Karpas-422 (cell line): ENCODE measurements at places on chromosomes 2 and 18.

GRCh38 chr2:62343636-62344337 is 147.9 kb downstream of the B3GNT2 start:
- no peak for DNase-seq

DNA sequence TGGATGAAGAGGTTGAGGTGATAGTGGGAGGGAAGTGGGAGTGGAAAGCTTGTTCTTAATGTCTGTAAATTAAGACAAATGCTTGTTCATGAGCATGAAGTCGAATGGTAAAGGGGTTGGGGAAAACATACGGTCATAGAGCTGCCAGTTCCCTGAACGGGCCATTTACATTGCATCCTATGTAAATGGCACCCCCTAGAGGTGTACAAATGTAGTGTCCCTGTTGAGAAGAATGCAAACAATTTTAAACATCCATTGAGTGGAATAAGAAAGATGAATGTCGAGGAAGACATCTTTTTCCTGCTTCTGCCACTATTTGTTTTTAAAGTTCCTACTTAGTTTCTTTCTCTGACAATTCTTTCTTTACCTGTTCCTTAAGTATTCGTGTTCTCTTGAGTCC is 155.7 kb downstream of the RDH14 start:
- peak; percentile 69 for DNase-seq

- no peak for DNase-seq
These were observed 20.6 kb downstream of the ANKRD29 start for GRCh38 chr18:23641937-23642666.

GRCh38 chr2:180456801-180457200 is 449.7 kb upstream of the CWC22 start:
- DNase-seq: no peak

DNA sequence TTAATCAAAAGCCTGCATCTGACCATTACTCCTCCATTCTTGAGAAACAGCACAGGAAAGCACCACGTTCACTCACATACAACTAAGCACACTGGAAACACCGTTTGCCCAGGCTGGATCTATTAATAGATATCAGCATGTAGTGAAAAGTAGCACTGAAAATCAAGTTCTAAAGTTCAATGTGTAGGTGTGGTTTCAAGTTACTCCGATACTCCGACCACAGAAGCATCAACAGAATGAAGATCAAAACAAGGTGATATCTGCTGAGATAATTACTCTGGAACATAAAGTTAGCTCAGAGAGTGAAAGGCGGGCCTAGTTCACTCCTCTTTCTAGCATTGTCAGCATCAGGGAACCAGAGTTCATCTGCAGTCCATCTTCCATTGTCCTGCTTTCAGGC is 1367.4 kb upstream of the ACVR2A start:
- DNase-seq: no peak

GRCh38 chr2:234071664-234072063 is 21.2 kb downstream of the SPP2 start:
- no peak for DNase-seq

GRCh38 chr2:28356095-28356911 is 36.4 kb upstream of the FOSL2 start:
- no peak for DNase-seq

- DNase-seq: no peak
These were observed 93.1 kb downstream of the MBP start for GRCh38 chr18:77039196-77040130.

GRCh38 chr2:96633641-96634040 is 4.5 kb downstream of the KANSL3 start:
- DNase-seq: no peak

GRCh38 chr2:85719609-85720240 is 25.6 kb downstream of the GNLY start:
- DNase-seq: no peak

- DNase-seq: no peak
These were observed 19.9 kb downstream of the CHMP3 start for GRCh38 chr2:86543335-86543734.

DNA sequence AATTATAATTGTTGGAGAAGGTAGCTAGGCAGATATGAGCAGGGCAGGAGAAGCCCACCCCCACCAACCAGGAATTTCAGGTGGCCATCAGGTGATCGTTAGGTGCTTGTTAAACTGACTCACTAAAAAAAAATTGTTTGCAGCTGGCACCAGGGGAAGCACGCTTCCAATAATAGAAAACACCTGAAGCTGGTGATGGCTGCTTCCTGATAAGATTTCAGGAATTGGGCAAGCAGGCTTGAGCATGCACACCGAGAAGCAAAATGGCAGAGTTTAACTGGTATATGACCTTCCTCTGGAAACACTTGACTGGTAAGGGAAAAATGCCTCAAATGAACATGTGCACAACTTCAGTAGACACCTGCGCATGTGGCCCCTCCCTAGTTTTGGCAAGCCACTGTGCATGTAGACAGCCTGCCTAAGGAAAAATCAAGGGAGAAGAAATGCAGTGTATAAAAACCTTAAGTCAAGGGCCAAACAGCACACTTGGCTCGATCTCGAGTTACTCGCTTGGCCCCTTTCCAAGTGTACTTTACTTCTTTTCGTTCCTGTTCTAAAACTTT is 292.8 kb downstream of the CCDC85A start:
- DNase-seq: no peak

DNA sequence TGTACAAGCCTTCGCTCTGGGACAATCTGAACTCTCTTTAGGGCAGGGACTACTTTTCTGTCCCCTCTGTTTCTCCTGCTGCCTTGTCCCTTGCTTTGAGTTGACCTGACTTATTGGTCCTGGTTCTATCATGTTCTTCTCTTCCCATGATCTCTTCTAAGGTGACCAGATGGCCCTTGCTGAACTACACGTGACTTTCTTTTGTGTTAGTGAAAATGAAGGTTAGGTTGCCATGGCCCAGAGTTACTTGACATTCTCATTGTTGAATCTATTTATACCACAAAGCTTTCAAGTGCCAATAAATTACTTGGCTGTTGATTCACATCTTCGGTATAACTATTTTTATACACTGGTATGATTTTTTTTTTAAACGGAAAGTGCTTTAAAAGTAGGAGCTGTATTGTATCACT is 24.4 kb downstream of the MRPL33 start:
- no peak for DNase-seq

- DNase-seq: no peak
These were observed 274.9 kb upstream of the VWC2L start for GRCh38 chr2:214135966-214136365.

DNA sequence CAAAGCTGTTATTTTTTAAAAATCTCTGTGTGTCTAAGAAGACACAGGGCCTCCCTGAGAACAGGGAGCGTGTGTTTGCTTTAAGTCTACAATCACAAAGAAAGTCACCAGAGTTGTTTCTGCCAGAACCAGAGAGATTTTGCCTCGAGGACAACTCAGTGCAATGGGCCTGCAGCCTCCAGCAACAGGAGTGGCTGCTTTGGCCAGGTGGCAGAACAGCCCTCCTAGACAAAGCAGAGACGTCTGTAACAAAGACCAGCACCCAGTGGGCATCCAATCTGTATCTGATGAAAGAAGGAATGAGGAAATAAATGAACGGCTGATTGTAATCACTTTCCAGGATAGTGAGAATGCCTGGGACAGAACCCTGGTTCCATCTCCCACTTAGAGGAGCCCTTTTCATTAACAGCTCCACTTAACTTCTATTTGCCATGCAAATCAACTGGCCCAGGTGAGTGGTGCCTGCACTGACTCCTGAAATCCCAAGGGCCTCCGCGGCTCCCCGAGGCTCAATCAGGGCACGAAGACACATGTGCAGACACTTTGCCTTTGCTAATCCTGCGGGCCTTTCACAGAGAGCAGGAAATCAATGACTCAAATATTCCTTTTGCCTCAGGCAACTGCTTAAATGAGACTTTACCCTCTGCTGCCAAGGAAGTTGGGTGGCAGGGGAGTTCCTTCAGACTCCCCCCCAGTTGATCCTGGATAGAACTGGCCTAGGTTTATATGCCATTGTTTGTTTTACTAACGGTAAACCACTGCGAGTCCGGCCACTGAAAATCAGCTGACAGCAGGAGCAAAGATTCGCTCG is 146.5 kb downstream of the CABLES1 start:
- peak; percentile 90 for DNase-seq

DNA sequence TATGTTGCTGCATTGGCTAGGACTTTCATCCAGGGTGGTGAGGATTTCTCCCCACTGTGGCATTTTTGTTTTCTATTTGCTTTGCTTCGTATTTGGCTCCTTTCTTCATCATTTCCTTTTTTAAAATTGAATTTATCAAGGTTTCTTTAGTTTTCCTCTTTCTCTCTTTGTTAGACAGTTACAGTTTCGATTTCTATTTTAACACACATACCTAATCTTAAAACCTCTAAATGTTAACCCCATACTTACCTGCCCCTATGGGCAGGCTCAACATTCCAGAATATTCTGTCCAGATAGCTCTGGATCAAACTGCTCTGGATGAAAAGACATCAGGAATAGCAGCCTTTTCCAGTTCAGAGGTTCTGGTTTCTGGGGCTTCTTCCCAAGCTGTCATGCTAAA is 49.2 kb downstream of the DIPK1C start:
- no peak for DNase-seq

GRCh38 chr18:1914489-1914888 is 656.8 kb downstream of the METTL4 start:
- DNase-seq: peak; percentile 58

DNA sequence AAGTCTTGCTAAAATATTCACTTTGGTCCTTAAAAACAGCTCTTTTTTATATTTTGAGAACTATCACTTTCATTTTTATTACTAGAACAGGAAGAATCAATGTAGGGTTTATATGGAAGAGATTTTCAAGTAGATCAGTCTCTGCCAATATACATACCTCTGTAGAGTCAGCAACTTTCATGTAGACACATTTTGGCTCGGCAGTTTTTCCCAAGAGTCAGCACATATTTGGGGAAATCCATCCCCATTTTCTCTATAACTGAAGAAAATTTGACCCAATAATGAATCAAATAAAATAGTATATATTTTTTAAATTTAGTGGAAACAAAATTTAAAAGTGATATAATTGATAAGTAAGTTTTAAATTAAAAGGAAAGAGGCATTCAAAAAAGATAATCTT is 329.8 kb upstream of the TFPI start:
- no peak for DNase-seq

DNA sequence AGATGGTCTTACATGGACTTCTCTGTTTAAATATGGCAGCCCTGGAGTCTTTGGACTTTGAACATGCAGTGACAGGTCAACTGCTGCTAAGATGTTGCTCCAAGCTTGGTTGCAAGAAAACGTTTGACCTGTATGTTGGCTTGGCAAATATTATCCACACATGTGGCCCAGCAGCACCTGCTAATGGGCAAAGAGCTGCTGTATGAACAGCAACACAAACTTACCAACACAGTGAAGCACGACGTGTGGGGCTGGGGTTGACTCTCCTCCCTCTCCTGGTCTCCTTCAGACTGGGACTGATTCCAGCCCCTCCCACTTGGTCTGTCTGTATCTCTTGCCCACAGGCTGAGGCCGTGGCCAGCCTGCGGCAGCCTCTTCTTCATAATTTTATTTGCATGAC is 3.8 kb downstream of the KCNE4 start:
- no peak for DNase-seq

DNA sequence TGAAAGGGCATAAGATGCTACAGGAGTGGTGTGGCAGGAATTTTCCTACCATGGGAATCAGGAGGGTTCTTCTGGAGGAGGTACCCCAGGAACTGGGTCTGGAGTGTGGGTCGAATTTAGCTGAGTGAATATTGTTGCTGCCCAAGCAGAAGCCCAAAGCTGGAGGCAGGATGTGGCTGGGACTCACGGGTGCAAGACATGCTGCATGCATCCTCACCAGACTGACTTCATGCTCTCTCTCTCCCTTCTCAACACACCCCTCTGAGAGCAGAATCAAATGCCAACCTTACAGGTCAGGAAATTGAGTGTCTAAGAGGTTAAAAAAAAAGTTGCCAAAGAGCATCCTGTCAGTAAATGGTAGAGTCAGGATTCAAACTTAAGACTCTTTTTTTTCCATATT is 78.8 kb upstream of the TTC39C start:
- DNase-seq: no peak

GRCh38 chr18:56353663-56354260 is 284.6 kb downstream of the TXNL1 start:
- no peak for DNase-seq

DNA sequence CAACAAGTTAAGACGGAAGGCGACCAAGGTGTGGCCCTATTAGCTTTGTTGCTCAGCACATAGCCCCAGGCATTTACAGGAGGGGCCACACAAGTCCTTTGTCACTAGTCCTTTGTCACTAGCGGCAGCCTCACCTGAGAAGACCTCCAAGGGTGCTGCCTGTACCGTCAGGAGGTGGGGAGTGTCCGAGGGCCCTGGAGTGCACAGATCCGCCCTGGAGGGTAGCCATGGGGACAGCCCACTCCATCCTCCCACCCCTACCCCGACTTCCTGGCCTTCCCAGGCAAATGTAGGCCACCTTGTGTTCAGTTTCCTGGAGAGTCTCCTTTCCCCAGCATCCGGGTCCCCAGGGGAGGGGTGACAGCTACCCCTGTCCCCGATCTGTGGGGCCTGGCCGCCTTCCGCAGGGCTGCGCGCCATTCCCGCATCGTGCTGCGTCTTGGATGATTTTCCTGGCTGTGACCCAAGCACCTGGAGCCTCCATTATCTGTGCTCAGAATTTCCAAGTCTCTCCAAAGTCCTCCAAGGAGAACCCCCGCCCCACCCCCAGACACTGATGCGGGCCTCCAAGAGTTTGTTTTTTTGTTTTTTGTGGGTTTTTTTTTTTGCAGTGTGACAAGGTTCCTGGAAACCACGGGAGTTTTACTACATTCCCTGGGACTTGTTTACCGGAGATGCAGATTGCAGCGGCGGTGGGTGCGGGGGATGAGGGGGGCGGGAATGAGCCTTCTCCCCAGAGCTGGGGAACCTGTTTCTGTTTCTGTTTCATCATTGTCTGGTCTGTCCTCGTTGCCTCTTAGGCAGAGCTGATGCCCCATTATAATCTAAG is 28.6 kb downstream of the TEX44 start:
- DNase-seq: no peak

- DNase-seq: peak; percentile 50
These were observed 83.6 kb downstream of the CCDC138 start for GRCh38 chr2:108870069-108870644.

DNA sequence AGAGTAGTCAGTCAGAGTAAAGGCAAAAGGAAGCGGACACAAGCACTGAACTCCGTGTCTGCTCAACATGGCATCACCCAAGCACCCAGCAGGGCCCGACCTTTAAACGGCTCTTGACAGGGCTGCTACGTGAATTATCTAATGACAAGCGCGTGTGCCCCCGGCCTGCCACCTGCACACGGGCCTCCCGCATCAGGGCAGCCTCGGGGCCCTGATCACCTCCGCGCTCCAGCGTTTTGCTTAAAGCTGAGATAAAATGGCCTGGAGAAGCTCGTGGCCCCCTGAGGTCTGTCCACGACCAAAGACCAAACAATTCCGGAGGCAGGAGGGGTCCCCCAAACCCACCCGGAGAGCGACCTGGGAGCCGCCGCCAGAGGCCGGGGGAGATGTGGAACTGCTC is 376 bp downstream of the NDUFA10 start:
- DNase-seq: peak; percentile 65
